ENCODE measurements at places on chromosomes 7 and 10.

DNA sequence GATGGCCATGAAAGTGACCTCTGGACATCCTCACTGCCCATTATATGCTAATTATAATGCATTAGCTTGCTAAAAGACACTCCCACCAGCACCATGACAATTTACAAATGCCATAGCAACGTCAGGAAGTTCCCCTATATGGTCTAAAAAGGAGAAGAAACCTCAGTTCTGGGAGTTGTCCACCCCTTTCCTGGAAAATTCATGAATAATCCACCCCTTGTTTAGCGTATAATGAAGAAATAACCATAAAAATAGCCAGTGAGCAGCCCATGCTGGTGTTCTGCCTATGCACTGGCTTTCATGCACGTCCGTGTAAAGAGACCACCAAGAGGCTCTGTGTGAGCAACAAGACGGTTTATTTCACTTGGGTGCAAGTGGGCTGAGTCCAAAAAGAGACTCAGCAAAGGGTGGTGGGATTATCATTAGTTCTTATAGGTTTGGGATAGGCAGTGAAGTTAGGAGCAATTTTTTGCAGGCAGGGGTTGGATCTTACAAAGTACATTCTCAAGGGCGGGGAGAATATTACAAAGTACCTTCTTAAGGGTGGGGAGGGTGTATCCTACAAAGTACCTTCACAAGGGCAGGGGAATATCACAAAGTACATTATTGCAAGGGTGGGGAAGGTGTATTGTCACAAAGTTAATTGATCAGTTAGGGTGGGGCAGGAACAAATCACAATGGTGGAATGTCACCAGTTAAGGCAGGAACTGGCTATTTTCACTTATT, 45.6 kb downstream of the LBX1 start:
- DNase-seq = no peak

- DNase-seq = no peak
Measured at GRCh38 chr7:84175461-84175860, 19.1 kb downstream of the SEMA3A start.

DNA sequence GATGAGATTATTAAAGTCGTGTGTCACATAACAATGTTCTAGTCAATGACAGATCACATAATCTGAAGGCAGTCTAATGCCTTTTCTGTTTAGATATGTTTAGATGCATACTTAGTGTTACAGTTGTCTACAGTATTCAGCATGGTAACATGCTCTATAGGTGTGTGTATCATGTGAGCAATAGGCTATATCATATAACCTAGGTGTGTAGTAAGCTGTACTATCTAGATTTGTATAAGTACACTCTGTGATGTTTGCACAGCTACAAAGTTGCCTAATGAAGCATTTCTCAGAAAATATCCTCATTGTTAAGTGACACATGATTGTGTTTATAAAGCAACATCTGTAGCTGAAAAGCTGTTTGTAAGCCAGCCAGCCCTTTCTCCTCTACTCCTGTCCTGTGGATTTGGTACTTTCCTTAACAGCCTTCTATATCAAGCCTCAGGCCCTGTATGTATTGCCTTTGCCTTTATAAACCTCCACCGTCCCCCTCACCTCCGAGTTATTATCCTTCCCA, 6.3 kb downstream of the HECTD2 start:
- no peak for DNase-seq

DNA sequence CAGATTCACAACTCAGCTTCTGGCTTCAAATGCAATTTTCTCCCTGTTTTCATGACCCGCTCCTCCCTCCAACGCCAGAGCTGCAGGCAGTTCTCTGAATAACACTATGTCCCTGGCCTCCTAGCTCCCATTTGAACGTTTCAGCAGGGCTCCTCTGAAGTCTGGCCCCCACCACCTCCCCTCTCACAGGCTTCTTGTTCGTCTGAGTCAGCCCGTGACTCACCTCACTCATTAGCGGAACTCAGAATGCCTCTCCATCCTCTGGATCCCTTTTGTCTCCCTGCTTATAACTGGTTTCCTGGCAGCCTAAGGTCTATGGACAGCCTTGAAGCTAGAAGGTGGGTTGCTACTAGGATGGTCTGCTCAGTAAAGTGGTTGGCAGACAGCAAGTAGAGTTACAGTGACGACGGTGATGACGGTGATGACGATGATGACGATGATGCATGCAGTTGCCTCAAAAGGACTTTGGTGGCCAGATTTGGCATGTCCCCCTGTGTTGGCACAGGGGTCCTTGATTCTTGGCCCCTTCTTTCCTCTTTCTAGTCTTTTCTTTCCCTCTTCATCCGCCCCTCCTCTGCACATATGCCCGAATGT, 83.3 kb upstream of the MKLN1 start:
- DNase-seq = no peak

GRCh38 chr7:1611708-1612241, 41.9 kb upstream of the PSMG3 start:
- no peak for DNase-seq

DNA sequence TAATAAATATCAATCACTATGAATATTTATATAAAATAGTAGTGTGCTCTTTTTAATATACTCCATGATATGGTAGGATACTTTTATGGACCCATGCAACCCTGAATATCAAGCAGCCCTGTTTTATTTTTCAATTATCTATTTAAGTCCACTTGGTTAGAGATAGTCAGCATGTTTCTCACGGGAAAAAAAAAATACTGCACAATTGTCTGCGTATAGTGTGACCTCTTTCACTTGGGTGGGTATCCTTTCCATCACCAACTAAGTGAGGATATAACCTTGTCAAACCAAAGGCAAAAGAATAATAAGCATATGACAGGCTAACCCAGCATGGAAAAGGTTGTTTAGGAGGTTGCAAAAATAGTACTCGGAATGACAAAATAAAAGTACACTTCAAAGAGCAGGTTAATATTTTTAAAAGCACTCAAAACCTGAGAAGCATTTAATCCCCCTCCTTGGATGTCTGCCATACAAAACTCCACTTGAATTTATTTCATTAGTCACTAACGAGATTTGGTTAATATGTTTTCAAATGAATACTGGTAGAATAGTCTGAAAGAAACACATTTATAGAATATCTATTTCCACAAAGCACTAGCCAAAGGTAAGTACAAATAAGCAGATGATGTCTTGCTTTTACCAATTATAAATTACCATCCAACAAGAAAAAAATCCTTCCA, 76.5 kb downstream of the IMMP2L start:
- no peak for DNase-seq

DNA sequence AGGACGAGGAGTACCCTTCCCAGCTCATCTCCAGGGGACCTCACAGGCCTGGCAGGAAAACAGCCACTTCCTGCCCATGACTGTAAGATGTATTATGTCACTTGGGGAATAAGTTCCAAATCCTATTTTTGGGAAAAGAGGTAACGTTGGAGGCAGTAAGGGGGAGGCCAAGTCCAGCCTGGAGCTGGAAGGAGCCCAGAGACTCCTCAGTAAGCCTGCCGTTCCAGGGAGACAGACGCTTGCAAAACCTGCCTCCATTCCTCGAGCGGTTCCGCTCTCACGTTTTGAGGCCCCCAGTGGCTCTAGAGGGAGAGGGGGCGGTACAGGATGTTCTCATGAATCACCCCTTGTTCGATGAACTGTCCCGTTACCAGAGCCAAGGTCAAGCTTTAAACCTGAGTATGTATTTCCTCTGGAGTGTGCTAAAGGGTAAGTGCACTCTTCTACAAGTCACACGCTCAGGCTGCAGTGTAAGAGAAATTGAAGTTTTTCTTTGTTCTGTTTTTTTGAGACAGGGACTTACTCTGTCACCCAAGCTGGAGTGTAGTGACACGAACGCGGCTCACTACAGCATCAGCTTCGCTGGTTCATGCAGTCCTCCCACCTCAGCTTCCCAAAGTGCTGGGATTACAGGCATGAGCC, 45.5 kb upstream of the CYTH3 start:
- no peak for DNase-seq

GRCh38 chr10:49369216-49370162, 26.4 kb downstream of the DRGX start:
- DNase-seq = no peak

Data from hematopoietic multipotent progenitor cell treated with erythropoietin and hydrocortisone succinate and interleukin-3 and kit ligand, for 15 days (in vitro differentiated cells).